ENCODE measurements at places on chromosomes 11 and 22.
A peak's percentile ranks its signal among the peaks of the same experiment; 100 is the strongest.

GRCh38 chr11:111359223-111360149 lies 19.6 kb downstream of the POU2AF1 start:
- DNase-seq: no peak

DNA sequence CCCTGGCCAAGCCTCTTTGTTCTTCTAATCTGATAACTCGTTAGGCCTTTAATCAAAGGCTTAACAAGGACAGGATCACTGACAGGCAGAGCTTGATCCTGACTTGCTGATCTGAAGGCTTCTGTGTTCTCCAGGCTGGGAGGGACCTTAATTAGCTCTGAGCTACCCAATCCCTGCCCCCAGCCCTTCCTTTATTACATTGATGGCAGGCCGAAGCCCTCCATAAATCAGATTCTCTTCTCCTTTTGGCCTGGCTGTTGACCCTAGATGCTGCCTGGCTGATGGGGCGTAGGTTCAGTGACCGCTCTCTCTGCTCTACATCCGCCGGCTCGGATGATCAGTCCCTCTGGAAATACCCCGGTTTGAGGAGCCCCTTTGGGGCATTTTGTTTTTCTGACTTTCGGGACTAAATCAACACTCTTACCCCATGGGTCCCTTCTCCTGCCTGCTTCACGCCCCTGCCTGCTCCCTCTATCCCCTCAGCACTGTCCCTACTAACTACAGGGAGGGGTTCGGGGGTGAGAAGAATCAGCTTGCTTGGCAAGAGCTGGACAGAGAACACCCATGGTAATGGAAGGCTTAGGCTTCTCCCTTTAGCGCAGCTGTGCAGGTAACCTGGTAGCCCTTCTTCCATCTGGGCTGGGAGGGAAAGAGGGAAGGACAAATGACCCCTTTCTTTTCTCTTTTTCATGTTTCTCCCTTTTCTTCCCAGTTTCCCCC lies 10.0 kb upstream of the RRM1 start:
- DNase-seq: no peak

DNA sequence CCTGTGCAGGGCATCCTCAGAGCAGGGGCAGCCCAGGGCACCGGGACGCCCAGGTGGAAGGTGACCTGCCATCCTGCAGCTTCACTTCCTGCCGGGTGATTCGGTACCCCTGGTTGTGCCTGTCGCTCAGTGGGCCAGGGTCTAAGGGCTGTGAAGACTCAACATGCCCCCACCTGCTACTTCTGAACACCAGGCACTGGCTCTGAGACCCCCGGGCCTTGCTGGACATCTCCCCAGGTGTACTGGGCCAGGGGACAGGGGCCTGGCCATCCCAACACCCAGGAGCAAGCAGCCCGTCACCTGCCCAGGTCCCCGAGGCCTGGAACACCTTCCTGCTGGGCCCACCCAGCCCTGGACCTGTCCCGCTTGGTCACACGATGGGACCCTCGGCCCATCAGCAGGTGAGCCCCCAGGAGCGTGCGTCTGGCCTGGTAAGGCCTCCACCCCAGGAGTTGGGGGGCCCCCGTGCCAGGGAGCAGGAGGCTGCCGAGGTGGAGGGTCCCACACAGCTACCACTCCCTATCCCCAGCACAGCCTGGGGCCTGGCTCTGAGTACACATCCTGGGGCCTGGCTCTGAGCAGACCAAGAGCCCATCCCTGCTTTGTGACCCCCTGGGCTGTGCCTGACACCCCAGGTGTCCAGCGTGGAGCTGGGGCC lies 3.9 kb upstream of the MUC5B start:
- DNase-seq: no peak

DNA sequence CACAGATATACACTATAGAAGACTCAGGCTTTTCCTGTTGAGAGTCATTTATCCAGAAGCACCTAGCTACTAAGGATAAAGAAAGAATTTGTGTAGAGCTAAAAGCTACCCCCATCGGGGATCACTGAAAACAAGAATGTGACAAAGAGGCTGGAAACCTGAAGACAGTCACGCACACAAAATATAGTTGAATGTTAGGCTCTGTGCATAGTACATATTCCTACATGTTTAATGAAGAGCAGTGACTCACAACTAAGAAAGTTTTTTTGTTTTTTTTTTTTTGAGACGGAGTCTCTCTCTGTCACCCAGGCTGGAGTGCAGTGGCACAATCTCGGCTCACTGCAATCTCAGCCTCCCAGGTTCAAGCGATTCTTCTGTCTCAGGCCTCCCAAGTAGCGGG lies 8.4 kb downstream of the OR10V1 start:
- no peak for DNase-seq

GRCh38 chr11:119590651-119591351 lies 138.2 kb downstream of the NECTIN1 start:
- DNase-seq: peak; percentile 30

DNA sequence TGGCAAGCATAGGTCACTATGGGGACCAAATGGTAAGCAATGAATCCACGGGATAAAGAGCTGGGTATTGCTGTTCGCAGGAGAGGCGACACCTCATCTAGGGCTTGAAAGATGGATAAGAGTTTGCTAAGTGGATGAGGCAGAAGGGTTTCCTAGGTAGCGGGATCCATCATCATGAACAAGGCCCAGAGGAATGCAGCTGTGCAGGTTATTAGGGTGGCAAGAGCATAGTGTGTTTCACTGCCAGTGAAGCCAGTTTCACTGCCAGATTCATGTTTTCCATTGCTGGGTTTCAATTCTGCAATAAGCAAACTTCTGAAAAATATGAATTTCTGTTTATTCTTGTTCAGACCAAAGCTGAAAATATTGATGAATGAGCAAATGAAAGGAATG lies 27.2 kb downstream of the WEE1 start:
- no peak for DNase-seq

All from inflammatory macrophage (primary cell).